ENCODE measurements at places on chromosomes 1 and 21. TPM values are rescaled to one million over a fixed set of nuclear protein-coding genes. Genes with fewer than 3 reads are reported as not detected.

The TNFRSF18 gene
- total RNA-seq, result not detected

The OR2L3 gene
- total RNA-seq, result not detected

The IGSF21 gene
- not detected for total RNA-seq

The CD2 gene
- not detected for total RNA-seq

The SLC16A4 gene
- total RNA-seq, result 26.5 TPM

The OR6N1 gene
- not detected for total RNA-seq

The ZC3H12A gene
- 20.1 TPM for total RNA-seq

The VAMP4 gene
- 5.4 TPM for total RNA-seq

The KCNN3 gene
- total RNA-seq, result 0.05 TPM

The FCGR3B gene
- total RNA-seq, result not detected

The TPTE gene
- not detected for total RNA-seq

The S100A14 gene
- 0.40 TPM for total RNA-seq

The S100A12 gene
- total RNA-seq, result not detected

The NDUFS5 gene
- 465 TPM for total RNA-seq

The RGS13 gene
- total RNA-seq, result not detected

The KCND3 gene
- total RNA-seq, result 0.04 TPM

The NCSTN gene
- total RNA-seq, result 43.4 TPM

The EIF4G3 gene
- total RNA-seq, result 17.9 TPM

The SLFNL1 gene
- not detected for total RNA-seq

The NUAK2 gene
- 34.7 TPM for total RNA-seq

The DISP1 gene
- 1.8 TPM for total RNA-seq

The HCN3 gene
- total RNA-seq, result 5.8 TPM

The ACOT11 gene
- total RNA-seq, result 1.4 TPM

The DMBX1 gene
- total RNA-seq, result 0.76 TPM
